Activated T-helper 9 cell treated with anti-CD3 and anti-CD28 coated beads, Interleukin-2, amount 50 U/mL, for 16 hours (primary cell): ENCODE measurements at places on chromosomes 2 and 18.

DNA sequence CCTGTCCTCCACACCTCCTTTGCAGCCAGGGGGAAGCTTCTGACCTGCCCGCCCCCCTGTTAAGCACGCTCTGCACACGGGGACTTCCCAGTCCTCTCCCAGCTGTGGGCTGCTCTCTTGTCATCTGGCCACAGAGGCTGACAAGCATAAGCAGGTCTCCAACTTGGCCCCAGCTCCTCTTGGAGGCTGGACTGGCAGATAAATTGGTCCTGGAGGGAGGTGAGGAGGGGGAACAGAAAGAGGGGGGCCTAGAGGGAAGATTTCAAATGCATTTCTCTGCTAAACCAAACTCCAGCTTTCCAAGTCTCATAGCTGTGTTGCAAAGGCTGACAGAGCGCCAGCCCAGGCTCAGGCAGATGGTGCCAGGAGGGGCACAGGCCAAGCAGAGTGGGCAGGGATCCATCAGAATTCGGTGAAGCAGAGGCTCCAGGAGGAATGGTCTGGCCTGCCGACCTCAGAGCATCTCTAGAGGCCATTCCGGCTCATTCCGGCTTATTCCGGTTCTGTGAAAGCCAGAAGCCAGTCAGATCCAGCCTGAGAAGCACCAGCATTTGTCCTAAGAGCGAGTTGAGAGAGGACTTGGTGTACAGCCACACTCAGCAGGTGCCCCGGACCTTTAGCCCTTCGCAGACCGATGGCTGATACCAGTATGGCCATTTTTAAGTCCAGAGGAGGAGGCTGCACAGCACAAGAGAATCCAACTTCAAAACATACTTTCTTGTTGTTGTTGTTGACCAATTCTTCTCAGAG lies 508.9 kb upstream of the MYT1L start:
- DNase-seq: no peak

GRCh38 chr2:131092458-131093005 lies 728 bp downstream of the FAM168B start:
- DNase-seq: no peak

GRCh38 chr2:232540441-232541041 lies 1.0 kb downstream of the CHRNG start:
- no peak for DNase-seq

DNA sequence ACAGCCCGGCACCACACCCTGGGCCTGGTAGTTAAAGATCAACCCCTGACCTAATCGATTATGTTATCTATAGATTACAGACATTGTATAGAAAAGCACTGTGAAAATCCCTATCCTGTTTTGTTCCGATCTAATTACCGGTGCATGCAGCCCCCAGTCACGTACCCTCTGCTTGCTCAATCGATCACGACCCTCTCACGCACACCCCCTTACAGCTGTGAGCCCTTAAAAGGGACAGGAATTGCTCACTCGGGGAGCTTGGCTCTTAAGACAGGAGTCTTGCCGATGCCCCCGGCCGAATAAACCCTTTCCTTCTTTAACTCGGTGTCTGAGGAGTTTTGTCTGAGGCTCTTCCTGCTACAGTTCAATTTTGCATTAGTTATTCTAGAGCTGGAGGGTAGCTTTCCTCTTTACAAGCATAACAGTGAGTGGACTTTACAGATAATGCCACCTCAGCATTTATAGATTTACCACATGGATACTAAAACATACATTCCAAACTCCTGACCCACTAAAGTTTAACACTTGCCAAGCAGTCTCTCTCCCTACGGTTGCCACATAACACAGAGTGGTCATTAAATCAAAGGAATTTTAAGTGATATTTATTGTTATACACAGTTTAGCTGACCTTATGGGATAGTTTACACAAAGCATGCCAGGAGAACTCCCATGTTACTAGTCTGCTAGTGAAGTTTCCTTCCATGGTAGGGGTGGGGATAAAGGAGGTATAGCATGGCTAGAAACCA lies 101.0 kb downstream of the EVA1A start:
- DNase-seq: no peak

DNA sequence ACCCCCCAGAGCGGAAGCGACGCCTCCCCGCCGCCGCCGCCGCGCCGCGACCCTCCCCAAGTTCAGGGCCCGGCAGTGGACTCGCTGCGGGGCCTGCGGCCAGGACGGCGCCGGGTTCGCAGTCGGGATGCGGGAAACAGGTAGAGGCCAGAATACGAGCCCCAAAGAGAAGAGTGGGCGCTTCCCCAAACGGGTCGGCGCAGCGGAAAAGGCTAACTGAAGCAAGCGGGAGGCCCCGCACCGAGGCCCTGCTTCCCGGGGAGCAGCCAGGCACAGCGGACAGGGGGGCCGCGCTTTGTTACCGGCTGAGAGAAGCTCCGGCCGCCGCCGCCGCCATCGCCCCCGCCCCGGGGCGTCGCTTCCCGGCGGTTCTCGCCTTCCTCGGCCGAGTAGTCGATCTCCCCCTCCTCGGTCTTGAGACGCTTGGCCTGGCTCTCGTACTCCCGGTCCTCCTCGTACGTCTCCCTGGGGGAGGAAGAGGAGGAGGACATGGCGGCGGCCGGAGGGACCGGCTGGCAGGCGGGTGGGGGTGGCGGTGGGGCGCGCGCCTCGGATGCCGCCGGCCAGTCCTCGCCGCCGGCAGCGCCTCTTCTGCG lies 494 bp downstream of the HNRNPLL start:
- peak; percentile 31 for DNase-seq

- no peak for DNase-seq
Observed at GRCh38 chr2:128032092-128032491, 4.2 kb upstream of the SAP130 start.

- DNase-seq: no peak
Observed at GRCh38 chr2:226087505-226088365, 688.2 kb downstream of the NYAP2 start.

DNA sequence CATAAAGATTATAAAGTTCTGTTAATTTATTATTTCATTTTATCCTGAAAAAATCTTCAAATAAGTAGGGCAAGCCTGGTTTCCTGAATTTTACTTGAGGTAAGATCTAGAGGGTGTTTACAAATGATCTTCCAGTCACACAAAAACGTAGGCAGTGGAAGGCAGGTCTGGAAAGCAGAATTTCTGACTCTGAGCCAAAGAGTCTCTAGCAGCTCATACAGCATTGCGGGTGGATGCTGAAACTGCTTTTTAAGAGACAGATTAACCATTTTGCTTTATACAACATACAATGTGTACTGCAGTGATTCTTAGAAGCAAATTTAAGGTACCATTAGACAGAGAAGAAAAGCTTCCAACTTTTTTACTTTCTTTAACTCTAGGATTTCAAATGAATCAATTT lies 117.0 kb downstream of the FTCDNL1 start:
- no peak for DNase-seq

- no peak for DNase-seq
Observed at GRCh38 chr2:129190494-129190893, 789.0 kb upstream of the RAB6C start.

DNA sequence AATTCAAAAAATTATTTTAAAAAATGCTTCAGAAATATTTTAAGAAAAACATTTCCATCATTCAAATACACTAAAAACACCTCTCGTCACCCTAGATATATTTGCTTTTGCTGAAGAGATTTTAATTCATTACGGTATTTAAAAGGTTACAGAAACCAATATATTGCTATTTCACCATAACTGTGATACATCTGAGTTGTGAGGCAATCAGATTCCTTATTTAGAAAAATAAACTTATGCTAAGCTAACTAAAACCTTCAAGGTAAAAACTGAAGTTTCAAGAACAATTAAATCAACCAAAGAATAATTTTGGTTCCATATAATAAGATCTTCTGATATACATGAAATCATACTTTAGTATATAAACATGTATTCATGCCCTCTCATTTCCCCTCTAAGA lies 32.8 kb downstream of the PELI1 start:
- no peak for DNase-seq

- no peak for DNase-seq
Observed at GRCh38 chr2:218397463-218397819, 2.2 kb upstream of the CTDSP1 start.

GRCh38 chr2:113920996-113921395 lies 31.1 kb downstream of the ACTR3 start:
- DNase-seq: no peak

DNA sequence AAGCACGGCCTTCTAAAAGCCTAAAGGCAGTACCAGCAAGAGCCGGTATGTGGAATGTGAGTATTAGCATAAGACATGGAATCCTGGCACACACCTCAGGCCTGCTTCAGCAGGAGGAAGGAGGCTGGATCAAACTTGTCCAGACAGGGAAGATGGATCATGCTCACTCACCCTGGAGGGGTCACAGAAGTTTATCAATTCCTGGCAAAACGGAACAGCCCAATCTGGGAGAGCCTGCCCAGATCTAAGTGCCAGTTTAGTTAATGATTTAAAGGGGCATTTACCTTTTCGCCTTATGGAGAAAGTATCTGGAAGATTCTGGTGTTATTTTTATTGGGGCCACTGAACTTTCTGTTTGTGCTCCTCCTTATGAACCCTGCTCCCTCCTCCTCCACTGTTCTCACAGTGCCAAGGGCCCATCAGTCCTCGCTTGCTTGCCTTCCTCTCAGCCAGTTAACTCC lies 58.3 kb upstream of the NFE2L2 start:
- DNase-seq: no peak

- DNase-seq: no peak
Observed at GRCh38 chr2:237141571-237142051, 55.9 kb downstream of the COPS8 start.

GRCh38 chr18:63192126-63192884 lies 127.3 kb downstream of the BCL2 start:
- DNase-seq: no peak

DNA sequence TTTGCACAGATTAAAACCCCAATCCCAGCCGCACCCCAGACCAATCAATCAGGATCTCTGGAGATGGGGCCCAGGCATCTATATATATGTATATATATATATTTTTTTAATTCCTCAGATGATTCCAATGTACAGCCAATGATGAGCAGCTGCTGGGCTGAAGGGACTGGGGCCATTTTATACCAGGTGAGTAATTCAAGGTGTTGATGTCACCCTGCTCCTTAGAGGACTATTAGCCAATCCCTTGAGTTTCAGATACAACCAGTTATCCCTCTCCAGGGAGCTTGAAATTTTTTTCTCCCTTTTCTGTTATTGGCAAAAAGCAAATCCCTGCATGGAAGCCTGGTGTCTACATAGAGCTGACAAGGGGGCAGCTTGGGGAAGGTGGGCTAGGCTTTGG lies 59.8 kb downstream of the MCFD2 start:
- no peak for DNase-seq
